ENCODE measurements at places on chromosomes 6 and 20. TPM values are rescaled to one million over a fixed set of nuclear protein-coding genes. Genes with fewer than 3 reads are reported as not detected.

- no peak for DNase-seq
- H3K36me3 ChIP-seq, result peaks cover 4% of the 10 kb centered on the region
- peaks cover 14% of the 10 kb centered on the region for H3K4me1 ChIP-seq
- no peaks in the 10 kb centered on the region for H3K27me3 ChIP-seq
- peak overlapping the region; percentile 94 for H3K27ac ChIP-seq
These were observed 926 bp downstream of the PEX3 start for GRCh38 chr6:143451531-143451930.

DNA sequence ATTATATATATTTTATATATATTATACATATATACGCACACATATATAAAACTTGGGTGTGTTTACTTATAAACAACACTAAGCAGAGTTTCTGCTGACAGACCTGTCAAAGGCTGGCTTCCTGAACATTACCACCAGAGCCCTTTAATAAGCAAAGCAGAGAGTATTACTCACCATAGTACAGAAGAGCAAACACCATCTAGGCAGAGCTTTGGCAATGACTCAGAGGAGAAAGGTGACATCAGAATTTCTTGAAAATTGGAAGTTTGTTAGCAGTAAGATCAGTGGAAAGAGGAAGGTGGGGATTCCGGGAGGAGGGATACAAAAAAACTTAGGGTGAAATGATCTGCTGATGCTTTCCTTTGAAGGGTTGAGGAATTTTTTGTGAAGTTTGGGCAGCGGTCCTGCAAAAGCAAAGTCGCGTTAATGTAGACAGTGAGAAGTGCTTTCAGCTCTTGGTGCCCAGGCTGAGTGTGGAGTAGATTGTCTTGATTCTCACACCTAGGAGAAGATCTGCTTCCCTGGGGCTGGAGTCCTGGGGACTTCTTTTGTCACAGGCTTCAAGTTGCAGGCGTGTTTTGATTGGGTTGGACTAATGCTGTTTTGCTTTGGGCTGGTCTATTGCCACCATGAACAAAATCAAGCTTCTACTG is 109.6 kb upstream of the BACH2 start:
- no peaks in the 10 kb centered on the region for H3K36me3 ChIP-seq
- no peak for DNase-seq
- peaks cover 18% of the 10 kb centered on the region for H3K4me1 ChIP-seq
- H3K27me3 ChIP-seq, result peaks cover 7% of the 10 kb centered on the region
- peak overlapping the region; percentile 11 for H3K27ac ChIP-seq

DNA sequence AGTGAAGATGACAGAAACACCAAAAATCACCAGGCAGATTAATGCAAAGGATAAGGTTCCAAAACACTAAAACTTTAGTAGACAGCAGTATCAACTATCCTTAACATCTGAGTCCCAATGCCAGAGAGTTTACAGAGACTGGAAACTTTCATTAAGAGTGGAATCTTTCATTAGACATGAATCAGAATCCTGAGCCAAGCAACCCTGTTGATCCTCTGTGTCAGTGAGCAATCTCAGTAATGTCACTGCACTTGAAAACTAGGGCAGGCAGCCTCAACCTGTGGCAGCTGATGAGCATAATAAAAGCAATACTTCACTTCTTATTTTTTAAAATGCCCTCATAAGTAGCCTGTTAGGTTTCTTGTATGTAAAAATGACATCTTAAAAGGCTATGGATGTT is 252.8 kb upstream of the PLN start:
- H3K4me3 ChIP-seq, result no peak overlapping the region
- H3K4me1 ChIP-seq, result peaks cover 8% of the 10 kb centered on the region
- H3K36me3 ChIP-seq, result no peaks in the 10 kb centered on the region
- H3K27ac ChIP-seq, result no peak overlapping the region
- no peaks in the 10 kb centered on the region for H3K27me3 ChIP-seq

DNA sequence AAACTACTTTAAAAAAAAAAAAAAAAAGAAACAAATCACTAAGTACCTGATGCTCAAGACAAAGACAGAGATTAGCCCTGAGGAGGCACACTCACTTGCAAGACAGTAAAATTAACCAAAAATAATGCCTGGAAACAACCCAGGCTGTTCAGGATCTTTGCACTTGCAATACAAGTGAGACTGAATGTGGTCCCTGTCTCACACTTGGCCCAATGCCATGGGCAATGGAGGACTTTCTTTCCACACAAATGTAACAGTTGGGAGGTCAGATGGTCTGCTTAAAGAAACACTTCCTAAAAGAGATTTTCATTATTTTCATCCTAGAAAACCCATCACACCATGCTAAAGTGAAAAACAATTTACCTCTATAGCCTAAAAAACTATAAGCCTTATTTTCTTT is 16.2 kb downstream of the STAU1 start:
- no peak overlapping the region for H3K4me3 ChIP-seq
- peaks cover 7% of the 10 kb centered on the region for H3K4me1 ChIP-seq
- H3K36me3 ChIP-seq, result peaks cover 19% of the 10 kb centered on the region
- DNase-seq, result no peak
- no peak overlapping the region for H3K27ac ChIP-seq

GRCh38 chr6:107780226-107780625 is 43.9 kb downstream of the SCML4 start:
- H3K27ac ChIP-seq, result no peak overlapping the region
- no peaks in the 10 kb centered on the region for H3K36me3 ChIP-seq
- H3K4me3 ChIP-seq, result no peak overlapping the region

GRCh38 chr6:31663126-31663960 is 1.5 kb downstream of the GPANK1 start:
- no peak for DNase-seq
- peaks cover 58% of the 10 kb centered on the region for H3K4me1 ChIP-seq
- peaks cover 18% of the 10 kb centered on the region for H3K36me3 ChIP-seq
- peak overlapping the region; percentile 99 for H3K27ac ChIP-seq

DNA sequence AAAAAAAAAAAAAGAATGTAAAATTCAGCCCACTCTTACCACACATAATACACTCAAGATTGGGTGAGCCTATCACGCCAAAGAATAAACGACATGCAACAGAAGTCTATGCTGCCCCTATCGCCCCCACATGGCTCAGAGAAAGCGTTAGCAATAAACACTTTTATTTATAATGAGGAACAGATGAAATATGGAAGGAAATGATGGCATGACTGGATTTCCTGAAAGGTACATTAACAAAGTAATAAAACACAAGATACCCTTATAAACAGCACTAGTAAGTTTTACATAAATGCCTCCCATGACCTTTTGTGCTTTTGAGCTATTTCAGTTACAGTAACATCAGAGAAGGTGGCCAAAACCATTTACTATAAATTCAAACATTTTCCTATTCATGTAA is 71.4 kb upstream of the SCAF8 start:
- no peak overlapping the region for H3K27ac ChIP-seq
- H3K36me3 ChIP-seq, result no peaks in the 10 kb centered on the region

GRCh38 chr6:105482227-105482844 is 79.5 kb upstream of the PREP start:
- peaks cover 6% of the 10 kb centered on the region for H3K27me3 ChIP-seq
- no peak overlapping the region for H3K27ac ChIP-seq
- H3K4me3 ChIP-seq, result no peak overlapping the region

- no peak overlapping the region for H3K27ac ChIP-seq
- no peaks in the 10 kb centered on the region for H3K36me3 ChIP-seq
- H3K4me3 ChIP-seq, result no peak overlapping the region
- peaks cover 38% of the 10 kb centered on the region for H3K4me1 ChIP-seq
- H3K27me3 ChIP-seq, result peaks cover 5% of the 10 kb centered on the region
These were observed 76.8 kb downstream of the ZDHHC14 start for GRCh38 chr6:157457787-157458186.

DNA sequence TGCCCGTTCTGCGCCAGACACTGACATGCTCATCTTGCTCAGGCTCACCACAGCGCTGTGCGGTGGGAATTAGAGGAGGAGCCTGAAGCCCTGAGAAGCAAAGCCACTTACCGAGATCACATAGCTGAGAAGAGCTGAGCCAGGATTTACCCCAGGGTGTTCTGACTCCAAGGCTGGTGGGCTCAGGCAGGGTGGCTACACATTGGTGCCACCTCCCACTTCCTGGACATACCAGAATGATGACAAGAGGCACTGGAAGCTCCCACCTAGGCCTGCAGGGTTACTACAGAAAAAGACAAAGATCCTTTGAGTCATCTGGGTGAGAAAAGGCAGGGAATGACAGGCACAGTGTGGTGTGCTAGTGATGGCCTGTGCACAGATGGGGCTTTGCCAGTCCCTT is 24.4 kb upstream of the FKBP1A start:
- peak overlapping the region; percentile 50 for H3K27ac ChIP-seq
- no peak for DNase-seq
- peaks cover 49% of the 10 kb centered on the region for H3K27me3 ChIP-seq
- H3K36me3 ChIP-seq, result no peaks in the 10 kb centered on the region
- no peak overlapping the region for H3K4me3 ChIP-seq

GRCh38 chr6:49327005-49327404 is 136.0 kb downstream of the MMUT start:
- no peak overlapping the region for H3K4me3 ChIP-seq
- H3K27me3 ChIP-seq, result no peaks in the 10 kb centered on the region
- H3K27ac ChIP-seq, result peak overlapping the region; percentile 38
- DNase-seq, result no peak
- no peaks in the 10 kb centered on the region for H3K4me1 ChIP-seq

- H3K36me3 ChIP-seq, result no peaks in the 10 kb centered on the region
- H3K27me3 ChIP-seq, result peaks cover 25% of the 10 kb centered on the region
- peaks cover 7% of the 10 kb centered on the region for H3K4me1 ChIP-seq
- no peak overlapping the region for H3K4me3 ChIP-seq
- DNase-seq, result no peak
These were observed 63.1 kb upstream of the IFNGR1 start for GRCh38 chr6:137282254-137282653.

- H3K27ac ChIP-seq, result no peak overlapping the region
- H3K27me3 ChIP-seq, result no peaks in the 10 kb centered on the region
- no peaks in the 10 kb centered on the region for H3K36me3 ChIP-seq
- DNase-seq, result no peak
- H3K4me1 ChIP-seq, result no peaks in the 10 kb centered on the region
These were observed 10.1 kb upstream of the SSR1 start for GRCh38 chr6:7323074-7323473.

The PGC gene
- total RNA-seq, result 56.6 TPM

The SPEF1 gene
- total RNA-seq, result 0.55 TPM

The CPNE5 gene
- total RNA-seq, result 0.72 TPM

The OVOL2 gene
- total RNA-seq, result 17.5 TPM

The FHL5 gene
- 0.14 TPM for total RNA-seq

The B3GAT2 gene
- total RNA-seq, result 1.7 TPM
